ENCODE measurements at places on chromosomes 1 and 21. TPM values are rescaled to one million over a fixed set of nuclear protein-coding genes. Genes with fewer than 3 reads are reported as not detected.
A peak's percentile ranks its signal among the peaks of the same experiment; 100 is the strongest.

HSPA6 gene
- 0.68 TPM for total RNA-seq

ITLN2 gene
- not detected for total RNA-seq

SLC2A1 gene
- 506 TPM for total RNA-seq

HECTD3 gene
- total RNA-seq, result 33.2 TPM

WNT4 gene
- 0.91 TPM for total RNA-seq

KRTAP21-2 gene
- not detected for total RNA-seq

RSRP1 gene
- total RNA-seq, result 88.3 TPM

VANGL2 gene
- 26.1 TPM for total RNA-seq

KRTAP26-1 gene
- total RNA-seq, result not detected

SUSD4 gene
- total RNA-seq, result 18.8 TPM

SLC30A7 gene
- total RNA-seq, result 60.0 TPM

DNA sequence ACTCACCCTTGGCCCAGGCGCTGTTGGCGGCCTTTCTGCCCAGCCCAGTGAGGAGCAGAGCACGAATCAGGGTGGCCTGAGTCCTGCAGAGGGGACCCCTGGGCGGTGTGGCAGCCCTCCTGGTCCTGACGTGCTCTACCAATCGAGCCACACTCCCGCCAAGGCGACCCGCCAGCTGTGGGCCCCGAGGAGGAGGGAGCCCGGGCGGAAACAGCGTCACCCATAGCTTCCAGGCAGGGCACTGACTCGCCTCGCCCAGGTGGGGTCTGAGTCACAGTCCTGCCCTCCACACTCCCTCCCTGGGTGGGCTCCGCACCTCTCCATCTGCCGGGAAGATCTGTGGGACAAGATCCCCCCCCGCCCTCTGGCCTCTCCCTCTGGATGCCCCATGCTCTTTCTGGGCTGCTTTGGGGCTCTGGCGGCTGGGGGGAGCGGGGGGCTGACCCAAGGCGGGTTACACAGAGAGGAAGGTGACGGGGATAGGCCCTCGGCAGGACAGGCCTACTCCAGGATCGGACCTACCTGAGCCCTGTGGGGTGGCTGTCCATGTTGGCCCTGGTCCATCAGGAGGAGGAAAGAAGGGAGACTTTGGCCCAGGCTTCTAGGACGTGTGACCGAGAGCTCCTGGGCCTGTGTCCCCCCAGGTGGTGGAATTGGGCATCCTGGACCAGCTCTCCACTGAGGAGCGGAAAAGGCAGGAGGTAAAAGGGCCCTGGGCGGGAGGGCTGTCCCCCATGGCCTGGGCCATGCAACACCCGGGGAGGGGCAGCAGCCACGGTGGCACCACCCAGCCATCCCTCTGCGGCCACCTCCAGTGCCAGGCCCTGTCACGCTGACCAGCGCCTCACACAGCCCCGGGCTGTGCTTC, 14.0 kb downstream of the ARHGEF16 start:
- no peak for DNase-seq

DNA sequence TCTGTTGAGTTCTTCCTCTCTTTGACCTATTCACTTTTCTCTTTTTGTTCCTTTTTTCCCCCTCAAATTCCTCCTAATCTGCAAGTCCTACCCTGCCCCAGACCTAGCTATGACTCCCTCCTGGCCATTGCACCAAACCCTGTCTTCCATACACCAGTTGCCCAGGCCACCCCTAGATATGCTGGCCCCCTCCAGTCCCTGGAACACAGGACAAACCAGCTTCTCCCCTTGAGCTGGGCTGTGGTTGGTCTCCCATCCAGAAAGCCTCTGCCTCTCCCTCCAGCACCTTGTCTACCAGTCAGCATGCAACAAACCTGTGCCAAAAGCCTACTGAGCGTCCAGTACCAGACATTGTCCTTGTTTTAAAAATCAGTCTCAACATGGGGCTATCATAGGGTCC, 59.4 kb downstream of the ELK4 start:
- no peak for DNase-seq

DNA sequence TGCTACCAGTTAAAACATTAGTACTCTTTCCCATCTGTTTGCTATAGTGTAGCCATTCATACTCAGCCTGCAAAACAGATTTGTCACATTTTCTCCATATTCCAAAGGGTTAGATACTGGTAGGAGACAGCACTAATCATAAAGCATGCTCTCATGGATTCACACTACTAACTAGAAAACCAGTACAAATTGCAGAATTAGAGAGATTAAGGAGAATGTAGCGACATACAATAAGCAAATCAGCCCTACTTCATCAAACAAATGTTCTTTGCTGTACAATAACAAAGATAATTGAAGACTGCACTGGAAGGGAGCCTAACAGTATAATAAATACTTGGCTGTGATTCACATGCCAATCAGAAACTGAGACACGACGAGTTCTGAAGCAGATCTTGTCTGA, 368.0 kb upstream of the PRMT6 start:
- no peak for DNase-seq

DNA sequence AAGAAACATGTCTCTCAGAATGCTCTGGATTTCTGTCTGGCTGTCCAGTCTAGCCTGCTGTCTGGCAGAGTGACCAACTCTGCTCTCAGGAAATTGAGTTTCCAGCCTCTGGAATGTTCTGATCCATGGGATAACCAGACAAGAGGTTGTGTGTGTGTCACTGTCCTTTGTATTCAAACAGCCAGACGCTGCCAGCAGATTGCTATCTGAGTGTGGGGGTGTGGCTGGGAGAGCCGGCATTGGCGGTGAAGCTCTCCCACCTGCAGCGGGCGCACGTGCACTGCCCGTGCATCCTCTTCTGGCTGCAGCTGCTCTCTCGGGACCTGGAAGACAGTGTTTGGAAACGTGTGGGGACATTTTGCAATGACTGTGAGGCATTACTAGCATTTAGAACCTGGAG, 26.1 kb downstream of the PKP1 start:
- DNase-seq, result peak; percentile 67

DNA sequence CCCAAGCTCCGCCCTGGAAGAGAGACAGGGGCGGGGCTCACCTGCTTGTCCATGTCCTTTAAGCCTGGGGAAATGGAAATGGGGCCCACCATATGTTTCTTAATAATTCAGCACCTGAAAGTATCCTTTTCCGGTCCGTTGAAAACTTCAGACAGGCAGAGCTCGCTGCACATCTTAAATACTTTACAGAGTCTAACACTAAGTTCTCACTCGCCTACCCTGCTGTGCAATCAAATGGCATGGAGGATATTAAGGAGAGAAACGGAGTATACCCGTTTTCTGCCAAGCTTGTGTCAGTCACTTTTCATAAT, 467 bp upstream of the CC2D1B start:
- no peak for DNase-seq

DNA sequence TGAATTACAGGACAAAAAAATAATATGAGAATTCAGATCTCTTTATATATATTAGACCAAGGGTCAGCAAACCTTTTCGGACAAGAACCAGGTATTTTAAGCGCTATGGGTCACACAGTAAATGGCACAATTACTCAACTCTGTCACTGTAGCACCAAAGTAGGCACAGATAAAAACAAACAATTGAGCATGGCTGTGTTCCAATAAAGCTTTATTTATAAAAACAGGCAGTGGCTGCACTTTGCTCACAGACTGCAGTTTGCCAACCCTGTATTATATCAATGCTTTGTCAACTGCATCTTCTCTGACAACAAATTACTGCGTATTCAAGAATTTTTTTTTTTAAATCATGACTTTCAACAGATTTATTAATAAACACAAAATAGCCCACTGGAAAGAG, 29.8 kb downstream of the EDEM3 start:
- DNase-seq, result no peak

- DNase-seq, result no peak
Measured at GRCh38 chr1:62228883-62229187, 34.2 kb downstream of the L1TD1 start.

DNA sequence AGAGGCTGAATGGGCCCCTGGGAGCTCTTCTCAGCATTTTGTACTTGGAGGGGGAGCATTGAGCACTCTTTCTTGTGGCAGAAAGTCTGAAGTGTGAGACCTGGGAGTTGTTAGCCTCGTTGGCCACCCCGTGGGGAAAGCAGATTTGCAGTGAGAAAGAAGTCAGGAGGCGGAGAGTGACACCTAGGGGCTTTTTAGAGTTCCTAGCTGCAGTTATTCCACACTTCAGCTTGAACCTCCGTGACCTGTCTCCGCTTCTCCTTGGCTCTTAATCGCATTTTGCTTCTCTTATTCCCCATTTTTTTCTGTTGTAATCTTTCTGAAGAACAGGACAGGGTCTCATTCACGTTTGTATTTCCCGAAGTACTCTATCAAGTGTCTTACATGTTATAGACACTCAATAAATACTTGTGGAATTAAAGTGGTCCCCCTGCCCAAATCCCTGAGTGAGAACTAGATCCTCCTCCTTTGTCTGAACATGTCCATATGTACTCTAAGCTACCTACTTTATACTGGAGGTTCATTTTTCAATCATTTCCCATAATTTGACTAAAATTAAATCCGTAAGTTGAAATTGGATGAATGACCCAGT, 14.5 kb upstream of the C1orf141 start:
- peak; percentile 68 for DNase-seq

GRCh38 chr1:110148961-110149360, 1.3 kb upstream of the SLC6A17 start:
- no peak for DNase-seq

DNA sequence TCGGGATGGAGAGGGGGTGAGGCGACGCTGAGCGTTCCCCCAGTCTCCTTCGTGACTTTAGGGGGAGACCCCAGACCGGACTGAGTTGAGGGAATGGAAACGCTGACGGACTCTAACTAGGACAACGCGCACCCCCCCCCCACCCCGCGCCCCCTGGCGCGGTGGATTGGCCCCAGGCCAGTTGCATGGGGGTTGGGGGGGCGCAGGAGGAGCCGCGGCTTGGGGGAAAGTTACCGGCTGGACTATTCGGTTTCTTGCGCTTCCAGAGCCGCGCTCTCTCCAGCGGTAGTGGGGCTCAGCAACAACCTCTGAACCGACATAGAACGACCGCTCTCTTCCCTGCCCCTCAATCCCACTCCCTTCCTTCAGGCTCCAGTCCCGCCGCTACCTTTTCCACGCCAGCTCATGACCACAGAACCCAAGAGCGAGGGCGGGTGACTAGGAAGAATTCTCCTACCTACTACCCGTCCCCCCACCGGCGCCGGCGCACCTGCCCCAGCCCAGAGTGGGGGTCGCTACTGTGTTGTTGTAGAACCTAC, 694 bp downstream of the ZBTB7B start:
- no peak for DNase-seq

DNA sequence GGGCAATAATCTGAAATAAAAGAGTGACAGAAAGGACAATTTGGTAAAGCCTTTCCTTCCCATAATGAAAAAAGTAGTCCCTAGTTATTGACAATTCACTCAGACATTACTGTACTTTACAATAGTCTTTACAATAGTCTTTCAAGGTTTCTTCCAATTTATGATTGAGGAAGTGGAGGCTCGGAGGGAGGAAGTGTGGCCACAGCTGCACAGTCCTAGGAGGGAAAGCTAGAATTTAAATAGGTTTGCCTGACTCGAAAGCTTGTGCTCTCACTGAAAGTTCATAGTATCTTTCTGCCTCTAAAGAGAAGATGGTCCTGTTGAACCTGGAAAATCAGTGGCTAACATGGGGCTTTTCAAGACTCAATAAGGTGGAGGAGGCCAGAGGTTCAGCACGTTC, 203.2 kb downstream of the SDCCAG8 start:
- no peak for DNase-seq

GRCh38 chr1:10903821-10904220, 107.4 kb upstream of the CASZ1 start:
- DNase-seq, result no peak

- DNase-seq, result no peak
Measured at GRCh38 chr1:5690291-5690690, 301.9 kb downstream of the NPHP4 start.

GRCh38 chr1:52915211-52915854, 6.2 kb downstream of the ECHDC2 start:
- no peak for DNase-seq

GRCh38 chr1:55214934-55215193, 300 bp downstream of the USP24 start:
- DNase-seq, result peak; percentile 46

GRCh38 chr1:161440312-161440894, 64.9 kb upstream of the FCGR2A start:
- peak; percentile 33 for DNase-seq

DNA sequence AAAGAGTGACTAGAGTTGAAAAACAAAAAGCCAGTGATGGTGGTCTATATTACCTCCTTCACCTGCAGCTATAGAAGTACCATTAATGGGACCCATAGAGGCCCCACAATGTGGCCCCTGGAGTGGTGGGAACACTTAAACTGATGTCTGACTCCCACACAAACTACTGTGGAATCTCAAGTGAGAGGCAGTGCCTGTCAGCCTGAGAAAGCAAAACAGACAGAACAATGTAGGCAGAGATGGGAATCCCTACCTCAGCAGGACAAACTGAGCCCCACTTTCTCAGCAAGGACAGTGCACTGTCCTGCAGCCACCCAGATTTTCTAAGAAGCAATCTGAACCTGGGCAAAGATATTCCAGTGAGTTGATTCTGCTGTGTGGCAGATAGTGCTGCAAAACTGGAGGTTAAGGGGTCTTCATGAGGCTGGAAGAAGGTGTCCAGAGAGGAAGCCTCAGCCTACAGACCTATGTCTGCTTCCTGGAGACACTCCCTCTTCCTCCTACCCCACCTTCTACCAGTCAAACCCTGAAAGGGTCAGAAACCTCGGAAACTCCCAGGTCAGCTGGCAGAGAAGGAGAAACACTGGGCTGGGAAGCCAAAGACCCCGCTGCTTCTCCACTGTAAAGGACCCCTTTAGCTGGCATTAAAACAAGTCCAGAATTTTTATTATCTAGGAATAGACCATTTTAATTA, 228.7 kb downstream of the C1orf94 start:
- no peak for DNase-seq

GRCh38 chr21:31136891-31137290, 98.6 kb upstream of the KRTAP19-8 start:
- DNase-seq, result peak; percentile 61

DNA sequence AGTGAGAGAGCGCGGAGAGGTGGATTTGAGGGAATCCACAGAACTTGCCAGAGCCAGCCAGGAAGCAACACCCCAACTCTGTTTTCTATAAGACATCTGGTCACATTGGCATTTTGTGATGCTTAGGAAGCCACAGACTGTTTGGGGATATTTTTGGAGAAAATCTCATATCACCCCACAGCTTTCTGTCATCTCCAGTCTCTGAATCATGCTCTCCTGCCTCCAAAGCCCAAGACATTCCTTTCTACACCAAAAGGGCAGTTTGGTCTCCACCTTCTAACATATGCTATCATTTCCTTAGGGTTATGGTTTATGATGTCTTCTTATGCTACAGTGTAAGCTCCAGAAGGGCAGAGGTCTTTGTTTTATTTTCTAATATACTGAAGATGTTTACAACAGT, 14.4 kb upstream of the BCL10 start:
- DNase-seq, result peak; percentile 54

GRCh38 chr1:177732178-177732577, 237.7 kb downstream of the SEC16B start:
- no peak for DNase-seq

DNA sequence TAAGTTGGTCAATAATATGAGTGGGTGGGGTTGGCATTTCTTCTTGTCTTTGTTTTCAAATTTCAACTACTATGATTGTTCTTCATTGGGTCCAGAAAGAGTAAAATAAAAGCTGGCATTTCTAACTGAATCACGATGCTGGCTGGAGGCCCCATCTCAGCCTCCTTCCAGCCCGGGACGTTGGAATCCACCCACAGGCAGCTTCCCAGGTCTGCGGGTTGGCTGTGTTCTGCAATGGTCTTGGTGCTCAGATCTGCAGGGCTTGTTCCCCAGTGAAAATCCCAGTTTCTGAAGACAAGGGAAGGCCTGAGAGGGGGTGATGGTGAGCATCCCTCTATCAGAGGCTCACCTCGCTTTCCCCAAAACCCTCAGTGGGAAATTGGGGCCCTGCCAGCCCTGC, 54.7 kb upstream of the ARHGEF16 start:
- DNase-seq, result peak; percentile 26

GRCh38 chr1:155309423-155310021, 856 bp downstream of the FDPS start:
- no peak for DNase-seq

All from astrocyte (in vitro differentiated cells and primary cell).